ENCODE measurements at places on chromosomes 12 and 14. TPM values are rescaled to one million over a fixed set of nuclear protein-coding genes. Genes with fewer than 3 reads are reported as not detected.

DNA sequence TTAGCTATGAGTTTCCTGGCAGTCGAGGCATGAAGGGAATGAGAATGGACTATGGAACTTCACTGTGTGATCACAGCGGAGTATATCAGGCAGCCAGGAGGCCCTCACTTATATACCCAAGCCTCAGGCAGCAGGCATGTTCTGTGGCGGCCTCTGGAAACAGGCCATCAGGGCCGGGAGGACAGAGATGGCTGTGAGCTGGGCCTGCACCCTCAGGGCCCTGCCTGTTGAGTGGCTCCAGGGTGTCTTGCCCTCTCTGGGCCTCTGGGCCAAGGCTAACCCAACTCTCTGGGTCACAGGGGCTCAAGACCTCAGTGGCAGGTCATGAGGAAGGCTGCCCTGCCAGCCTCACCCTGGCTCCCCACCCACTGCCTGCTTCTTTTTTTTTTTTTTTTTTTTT is 33.9 kb upstream of the RCOR1 start:
- H3K36me3 ChIP-seq: no peaks in the 10 kb centered on the region
- no peak overlapping the region for H3K4me3 ChIP-seq
- no peak for DNase-seq
- H3K27ac ChIP-seq: no peak overlapping the region
- no peaks in the 10 kb centered on the region for H3K27me3 ChIP-seq

DNA sequence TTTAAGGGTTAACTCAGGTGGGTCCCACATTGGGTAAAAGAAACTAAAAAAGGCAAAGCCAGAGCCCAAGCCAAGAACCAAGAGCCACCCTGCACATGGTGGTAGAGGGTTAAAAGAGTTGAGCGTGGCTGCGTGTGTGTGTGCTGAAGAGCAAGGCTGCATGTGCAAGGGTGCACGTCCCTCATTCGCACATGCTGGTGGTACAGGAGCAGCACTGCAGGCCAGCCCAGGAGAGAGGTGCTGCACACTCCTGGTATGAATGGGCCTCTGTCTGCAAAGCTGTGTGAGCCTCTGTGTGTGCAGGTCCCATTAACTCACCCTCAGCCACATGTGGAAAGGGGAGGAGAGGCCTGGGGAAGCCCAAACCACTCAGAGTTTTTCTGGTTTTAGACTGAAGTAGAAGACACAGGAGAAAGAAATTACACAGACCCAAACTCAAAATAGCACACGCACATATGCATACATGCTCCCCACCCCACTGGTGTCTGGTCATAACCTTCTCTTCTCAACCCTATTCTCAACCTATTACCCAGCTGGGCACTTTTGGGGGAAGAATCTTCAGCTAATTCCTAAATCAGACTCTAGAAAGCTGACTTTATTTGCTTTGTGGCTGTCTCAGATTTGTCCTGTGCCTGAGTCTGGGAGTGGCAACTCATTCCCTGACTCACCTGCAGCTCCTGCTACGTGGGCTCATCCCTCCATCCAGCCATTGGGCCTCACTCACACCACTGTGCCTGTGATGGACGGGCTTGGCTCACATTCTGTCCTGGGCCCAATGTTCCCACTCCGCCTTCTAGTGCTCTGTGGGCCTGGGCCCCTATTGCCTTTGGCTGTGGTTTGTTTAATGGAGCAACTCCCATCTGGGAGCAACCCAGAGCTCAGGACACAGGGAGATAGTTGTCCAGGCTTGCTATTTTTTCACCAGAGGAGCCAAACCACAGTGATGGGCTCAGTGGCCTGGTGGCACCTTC is 30.8 kb upstream of the COL2A1 start:
- H3K4me3 ChIP-seq: no peak overlapping the region
- no peak overlapping the region for H3K27ac ChIP-seq
- DNase-seq: no peak
- H3K27me3 ChIP-seq: no peaks in the 10 kb centered on the region
- H3K36me3 ChIP-seq: no peaks in the 10 kb centered on the region

- H3K4me3 ChIP-seq: no peak overlapping the region
- H3K27me3 ChIP-seq: peaks cover 3% of the 10 kb centered on the region
- H3K36me3 ChIP-seq: peaks cover 5% of the 10 kb centered on the region
- H3K4me1 ChIP-seq: peaks cover 21% of the 10 kb centered on the region
- no peak overlapping the region for H3K27ac ChIP-seq
- no peak for DNase-seq
Observed at GRCh38 chr14:92401561-92401960, 78.6 kb downstream of the SLC24A4 start.

- no peaks in the 10 kb centered on the region for H3K27me3 ChIP-seq
- DNase-seq: peak; percentile 25
- no peaks in the 10 kb centered on the region for H3K4me1 ChIP-seq
Observed at GRCh38 chr12:26028953-26029735, 70.7 kb downstream of the RASSF8 start.

GRCh38 chr14:96089401-96089800 is 50.2 kb downstream of the C14orf132 start:
- H3K36me3 ChIP-seq: no peaks in the 10 kb centered on the region
- H3K4me3 ChIP-seq: no peak overlapping the region
- peaks cover 32% of the 10 kb centered on the region for H3K27me3 ChIP-seq
- H3K4me1 ChIP-seq: no peaks in the 10 kb centered on the region
- no peak for DNase-seq

GRCh38 chr12:124881123-124881522 is 17.5 kb upstream of the SCARB1 start:
- DNase-seq: no peak
- no peaks in the 10 kb centered on the region for H3K36me3 ChIP-seq
- H3K4me3 ChIP-seq: peak overlapping the region; percentile 15
- H3K27ac ChIP-seq: no peak overlapping the region

DNA sequence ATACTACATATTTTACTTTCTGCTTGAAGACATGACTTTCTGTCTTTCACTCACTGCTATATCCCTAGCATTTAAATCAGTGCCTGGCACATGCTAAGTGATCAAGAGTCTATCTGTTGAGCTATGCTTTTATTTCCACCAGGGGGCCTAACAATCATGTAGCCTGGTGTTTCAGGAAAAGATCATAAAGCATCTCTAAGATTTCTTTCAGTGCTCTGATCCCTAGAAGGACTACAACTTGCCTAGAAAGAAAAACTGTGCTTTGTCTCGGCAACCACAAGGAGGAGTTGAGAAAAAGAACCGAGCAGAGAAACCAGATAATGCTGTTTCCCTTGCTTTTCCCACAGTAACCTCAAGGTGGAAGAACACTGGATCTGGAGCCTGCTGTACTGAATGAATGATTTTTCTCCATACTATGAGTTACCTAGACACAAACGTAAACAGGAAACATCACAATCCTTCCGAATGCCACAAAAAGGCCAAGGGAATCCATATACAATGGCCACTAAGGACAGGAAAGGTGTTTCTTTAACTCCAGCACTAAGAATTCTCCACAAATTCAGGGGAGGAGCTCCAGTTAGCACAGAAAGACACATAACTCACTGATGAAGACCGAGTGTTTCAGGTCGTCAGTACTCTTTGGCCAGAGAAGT is 1.2 kb downstream of the CRY1 start:
- peaks cover 18% of the 10 kb centered on the region for H3K4me1 ChIP-seq
- H3K27ac ChIP-seq: no peak overlapping the region
- H3K4me3 ChIP-seq: no peak overlapping the region
- peaks cover under 1% of the 10 kb centered on the region for H3K27me3 ChIP-seq

The RNF212B gene
- not detected for total RNA-seq

All from naive thymus-derived CD8-positive, alpha-beta T cell (primary cell).